AG10803 (cell line): ENCODE measurements at places on chromosomes 2 and 18.
A peak's percentile ranks its signal among the peaks of the same experiment; 100 is the strongest.

GRCh38 chr2:232623768-232624765, 9.3 kb upstream of the EFHD1 start:
- DNase-seq: no peak

GRCh38 chr2:71685073-71685848, 231.9 kb downstream of the DYSF start:
- DNase-seq: no peak

DNA sequence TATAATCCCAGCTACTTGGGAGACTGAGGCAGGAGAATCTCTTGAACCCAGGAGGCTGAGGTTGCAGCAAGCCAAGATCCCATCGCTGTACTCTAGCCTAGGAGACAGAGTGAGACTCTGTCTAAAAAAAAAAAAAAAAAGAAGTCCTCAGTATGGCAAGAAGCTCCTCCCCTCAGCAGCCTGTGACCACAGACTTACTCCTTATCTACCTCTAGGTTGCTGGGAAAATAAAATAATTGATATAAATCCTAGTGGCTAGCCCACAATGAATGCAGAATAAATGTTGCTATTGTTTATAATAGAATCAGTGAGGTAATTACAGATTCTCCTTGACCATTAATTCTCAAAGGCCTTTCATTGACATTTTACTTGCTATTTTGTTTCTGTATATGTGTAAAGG, 70.6 kb downstream of the IRS1 start:
- DNase-seq: no peak

DNA sequence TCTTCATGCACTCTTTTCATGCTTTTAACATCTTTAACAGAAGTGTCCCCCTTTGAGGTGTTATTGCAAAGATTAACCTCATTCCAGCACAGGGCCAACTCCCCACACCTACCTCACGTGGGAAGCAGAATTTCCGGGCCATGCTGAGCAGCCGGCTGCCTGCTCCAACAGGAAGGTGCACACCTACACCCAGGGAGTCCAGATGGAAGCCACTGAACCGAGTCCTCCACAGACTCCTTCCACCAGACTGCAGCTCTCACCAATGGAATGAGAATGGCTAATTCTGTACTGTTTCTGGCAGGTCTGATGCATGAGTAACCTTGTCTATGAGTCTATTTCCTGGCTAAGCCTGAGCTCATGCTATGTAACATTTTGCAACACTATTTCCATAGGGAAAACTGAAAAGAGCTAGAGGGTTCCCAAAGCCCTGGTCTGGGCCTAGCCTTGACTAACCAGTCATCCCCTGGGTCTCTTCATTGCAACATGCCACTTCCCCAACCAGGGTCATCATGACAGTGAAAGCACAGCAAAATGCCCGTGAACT, 11.0 kb downstream of the ERFE start:
- DNase-seq: peak; percentile 97

DNA sequence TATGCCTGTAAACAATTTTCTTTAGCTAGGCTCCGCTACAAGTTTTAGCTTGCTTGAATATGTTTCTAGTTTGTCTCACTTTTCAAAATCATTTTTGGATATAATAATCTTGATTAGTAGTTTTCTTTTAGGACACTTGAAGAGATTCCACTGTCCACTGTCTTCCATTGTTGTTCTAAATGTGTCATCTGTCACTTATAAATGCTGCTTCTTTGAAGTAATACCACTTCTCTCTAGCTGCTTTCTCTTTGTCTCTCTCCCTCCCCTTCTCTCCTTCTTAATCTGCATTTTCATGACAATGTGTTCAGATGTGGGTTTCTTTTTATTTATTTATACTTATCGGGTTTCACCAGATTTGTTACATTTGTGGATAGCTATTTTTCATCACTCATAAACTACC, 73.7 kb upstream of the DPP10 start:
- no peak for DNase-seq

DNA sequence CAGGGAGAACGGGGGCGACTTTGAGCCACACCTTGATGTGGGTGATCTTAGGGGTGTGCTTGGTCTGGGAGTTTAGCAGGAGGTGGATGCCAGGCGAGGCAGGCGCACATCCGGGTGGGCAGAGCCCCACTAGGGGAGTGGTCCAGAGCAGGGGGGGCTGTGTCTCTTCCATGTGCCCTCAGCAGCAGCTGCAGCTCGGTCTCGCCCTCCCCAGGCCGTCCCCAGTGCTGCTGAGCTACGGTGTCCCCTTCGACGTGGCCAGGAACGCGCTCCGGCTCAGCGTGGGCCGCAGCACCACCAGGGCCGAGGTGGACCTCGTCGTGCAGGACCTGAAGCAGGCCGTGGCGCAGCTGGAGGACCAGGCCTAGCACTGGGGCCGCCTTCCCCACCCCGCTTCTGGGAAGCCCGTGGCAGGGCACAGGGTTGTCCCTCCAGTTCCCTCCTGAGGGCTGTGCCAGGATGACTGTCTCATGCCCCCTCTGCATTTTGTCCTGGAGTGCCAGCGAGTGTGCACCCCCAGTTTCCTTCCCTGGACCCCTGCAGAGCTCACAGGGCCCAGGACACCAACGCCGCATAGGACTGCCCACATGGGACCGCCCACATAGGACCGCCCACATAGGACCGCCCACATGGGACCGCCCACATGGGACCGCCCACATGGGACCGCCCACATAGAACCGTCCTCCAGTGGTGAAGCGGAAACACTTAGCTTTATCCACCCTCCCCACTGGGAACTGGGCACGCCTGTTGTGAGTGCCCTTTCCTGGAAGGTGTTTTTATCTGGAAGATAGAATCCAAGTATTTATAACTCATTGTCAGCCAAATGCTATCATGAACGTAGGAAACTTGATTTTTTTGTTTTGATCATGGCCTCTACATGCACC, 1.9 kb upstream of the ESPNL start:
- peak; percentile 38 for DNase-seq

DNA sequence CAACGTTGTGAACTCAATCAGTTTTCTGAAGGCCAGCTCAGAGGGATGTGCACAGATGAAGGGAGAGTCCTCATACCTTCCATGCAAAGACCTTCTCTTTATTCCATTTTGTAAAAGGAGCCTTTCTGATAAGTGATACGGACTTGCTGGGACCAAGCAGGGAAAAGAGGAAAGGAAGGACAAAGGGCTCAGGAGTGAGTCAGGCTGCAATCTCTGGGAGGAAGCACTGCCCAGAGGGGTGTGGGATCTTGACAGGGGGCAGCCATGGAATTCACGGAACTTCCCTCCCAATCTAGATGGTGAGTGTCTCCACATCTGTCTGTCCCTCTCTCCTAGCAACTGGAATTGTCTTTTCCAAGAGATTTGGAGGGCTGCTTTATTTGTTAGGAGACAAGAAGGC, 281.4 kb upstream of the CELF4 start:
- DNase-seq: no peak

- peak; percentile 69 for DNase-seq
Measured at GRCh38 chr2:66443979-66444861, 9.3 kb downstream of the MEIS1 start.

- DNase-seq: no peak
Measured at GRCh38 chr2:178722296-178722695, 84.9 kb downstream of the TTN start.

GRCh38 chr2:179336782-179337534, 72.3 kb upstream of the SESTD1 start:
- peak; percentile 84 for DNase-seq

DNA sequence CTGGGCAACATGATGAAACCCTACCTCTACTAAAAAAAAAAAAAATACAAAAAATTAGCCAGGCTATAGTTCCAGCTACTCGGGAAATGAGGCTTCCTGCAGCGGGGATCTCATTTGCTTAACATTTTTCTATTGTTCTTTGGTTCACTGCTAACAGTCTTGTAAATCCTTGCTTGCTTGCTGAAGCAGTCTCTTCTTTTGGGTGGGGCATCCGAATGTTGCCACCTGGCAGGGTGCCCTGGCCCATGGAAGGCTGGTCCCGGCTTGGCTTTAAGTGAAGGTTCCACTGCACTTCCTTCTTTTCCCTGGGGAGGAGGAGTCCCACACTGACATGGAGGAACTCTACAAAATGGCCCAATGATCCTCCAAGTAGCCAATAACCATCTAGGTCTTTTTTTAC, 6.0 kb upstream of the ANKRD29 start:
- DNase-seq: no peak

DNA sequence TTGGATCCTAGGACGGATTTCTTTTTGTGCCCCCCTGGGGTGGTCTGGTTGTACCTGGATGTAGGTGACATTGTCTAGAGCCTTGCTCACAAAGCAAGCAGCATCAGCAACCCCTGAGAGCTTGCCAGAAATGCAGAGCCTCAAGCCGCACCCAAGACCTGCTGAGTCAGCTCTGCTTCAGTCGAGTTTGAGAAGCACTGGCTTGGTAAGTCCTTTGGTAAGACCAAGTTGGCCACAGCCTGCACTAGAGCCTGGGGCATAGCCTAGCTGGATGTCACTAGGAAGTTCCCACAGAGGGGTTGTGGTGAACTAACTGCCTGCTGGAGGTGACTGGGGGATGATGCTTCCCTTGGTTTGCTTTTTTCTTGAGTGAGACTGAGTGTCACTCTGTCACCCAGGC, 6.2 kb downstream of the ABCG5 start:
- DNase-seq: peak; percentile 4

GRCh38 chr2:24920098-24920808, at the start of gene ADCY3:
Gene ADCY3, minus strand, starts transcription at chr2:24920237. Its CDS starts 1,250 bp downstream, at chr2:24918987.
- peak; percentile 51 for DNase-seq

DNA sequence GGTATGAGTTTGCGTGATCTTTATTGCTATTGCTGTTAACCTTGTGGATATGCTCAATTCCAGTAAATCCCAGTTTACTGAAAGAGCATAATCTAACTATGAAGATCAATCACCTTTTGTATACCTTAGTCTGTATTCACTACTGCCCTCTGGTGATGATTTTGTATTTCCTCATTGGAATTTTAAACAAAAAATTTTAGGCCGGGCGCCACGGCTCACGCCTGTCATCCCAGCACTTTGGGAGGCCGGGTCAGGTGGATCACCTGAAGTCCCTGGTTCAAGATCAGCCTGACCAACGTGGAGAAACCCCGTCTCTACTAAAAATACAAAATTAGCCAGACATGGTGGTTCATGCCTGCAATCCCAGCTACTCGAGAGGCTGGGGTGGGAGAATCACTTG, 5.1 kb downstream of the COMMD1 start:
- no peak for DNase-seq

DNA sequence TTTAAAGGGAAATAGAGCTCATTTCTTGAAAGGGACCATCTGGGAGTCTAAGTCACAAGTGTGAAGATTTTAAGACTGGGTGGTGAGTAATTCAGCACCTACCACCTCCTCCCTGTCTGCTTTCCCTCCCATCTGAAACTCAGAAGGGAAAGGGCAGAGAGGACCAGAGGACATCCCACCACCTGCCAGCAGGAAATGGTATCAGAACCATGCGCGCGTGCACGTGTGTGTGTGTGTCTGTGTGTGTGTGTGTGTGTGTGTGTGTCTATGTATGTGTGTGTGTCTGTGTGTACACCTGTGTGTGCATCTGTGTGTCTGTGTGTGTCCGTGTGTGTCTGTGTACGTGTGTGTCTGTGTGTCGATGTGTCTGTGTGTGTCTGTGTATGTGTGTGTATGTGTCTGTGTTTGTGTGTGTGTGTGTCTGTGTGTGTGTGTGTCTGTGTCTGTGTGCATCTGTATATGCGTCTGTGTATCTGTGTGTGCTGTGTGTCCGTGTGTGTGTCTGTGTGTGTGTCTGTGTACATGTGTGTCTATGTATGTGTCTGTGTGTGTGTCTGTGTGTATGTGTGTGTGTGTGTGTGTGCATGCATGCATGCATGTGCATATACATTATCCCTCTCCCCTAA, 76.8 kb downstream of the ZFP36L2 start:
- no peak for DNase-seq

DNA sequence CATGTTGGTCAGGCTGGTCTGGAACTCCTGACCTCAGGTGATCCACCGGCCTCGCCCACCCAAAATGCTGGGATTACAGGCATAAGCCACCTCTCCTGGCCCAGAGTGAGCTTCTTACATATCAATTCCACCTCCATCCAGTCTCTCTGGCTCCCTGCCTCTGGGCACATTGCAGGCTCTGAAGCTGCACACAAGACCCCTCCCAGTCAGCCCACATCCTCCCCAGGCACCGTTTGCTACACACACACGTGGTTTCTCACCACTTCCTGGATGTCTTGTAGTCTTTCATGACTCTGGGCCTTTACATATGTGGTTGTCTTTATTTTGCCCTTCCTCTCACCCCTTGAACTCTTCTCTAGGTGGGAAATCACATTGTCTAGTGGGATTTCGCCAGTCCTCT, 64.0 kb upstream of the CABLES1 start:
- DNase-seq: peak; percentile 53

DNA sequence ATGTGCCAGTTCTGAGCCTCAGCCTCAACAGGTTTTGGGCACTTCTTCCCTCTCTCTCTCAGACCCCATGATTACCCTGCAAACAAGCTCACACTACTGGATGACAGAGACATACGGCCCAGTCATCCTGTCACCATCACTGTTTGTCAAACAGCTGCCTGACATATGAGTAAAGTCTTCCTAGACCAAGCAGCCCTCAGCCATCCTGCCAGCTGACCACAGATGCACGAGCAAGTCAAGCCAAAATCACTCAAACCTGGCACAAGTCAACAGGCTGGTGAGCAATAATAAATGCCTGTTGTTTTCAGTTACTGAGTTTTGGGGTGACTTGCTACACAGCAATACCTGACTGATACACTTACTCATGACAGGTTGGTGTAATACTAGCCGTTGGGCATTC, 75.5 kb upstream of the KLF7 start:
- DNase-seq: peak; percentile 51

GRCh38 chr2:57725337-57725947, 321.2 kb upstream of the VRK2 start:
- no peak for DNase-seq

- DNase-seq: peak; percentile 80
Measured at GRCh38 chr2:85649201-85650190, 18.5 kb downstream of the SFTPB start.

DNA sequence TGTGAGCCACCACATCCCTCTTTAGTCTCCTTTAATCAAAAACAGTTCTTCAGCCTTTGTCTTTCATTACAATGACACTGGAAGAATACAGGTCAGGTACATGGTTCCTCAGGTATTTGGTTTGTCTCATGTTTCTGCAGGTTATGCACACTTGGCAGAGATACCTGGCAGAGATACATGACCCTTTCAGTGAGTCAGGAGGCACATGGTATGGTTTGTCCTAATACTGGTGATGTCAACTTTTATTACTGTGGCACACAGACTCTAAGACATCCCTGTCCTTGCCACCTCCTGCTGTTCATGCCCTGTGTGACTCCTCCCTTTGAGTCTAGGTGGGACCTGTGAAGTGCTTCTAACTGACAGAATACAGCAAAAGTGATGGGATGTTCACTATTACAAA, 58.4 kb downstream of the SPIRE1 start:
- no peak for DNase-seq

DNA sequence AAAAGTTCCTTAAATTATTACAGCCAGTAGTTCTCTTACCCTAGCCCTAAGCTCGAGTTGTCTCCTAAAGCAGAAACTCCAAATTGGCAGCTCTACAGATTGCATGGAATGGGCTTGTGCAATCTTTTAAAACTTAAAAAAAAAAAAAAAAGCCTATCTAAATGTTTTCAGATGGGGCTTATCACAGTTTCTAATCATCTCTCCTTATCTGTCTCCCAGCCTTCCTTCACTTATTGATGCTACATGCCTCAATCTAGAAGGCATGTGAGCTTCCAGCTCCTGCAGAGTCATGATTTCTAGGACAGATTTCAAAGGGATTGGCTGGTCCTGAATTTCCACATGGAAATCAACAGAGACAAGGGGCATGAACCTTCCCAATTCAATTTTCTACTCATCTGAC, 33.1 kb upstream of the PELI1 start:
- peak; percentile 52 for DNase-seq

GRCh38 chr2:8794923-8795825, 42.2 kb downstream of the KIDINS220 start:
- peak; percentile 92 for DNase-seq
